ENCODE measurements at places on chromosomes 2 and 18.

DNA sequence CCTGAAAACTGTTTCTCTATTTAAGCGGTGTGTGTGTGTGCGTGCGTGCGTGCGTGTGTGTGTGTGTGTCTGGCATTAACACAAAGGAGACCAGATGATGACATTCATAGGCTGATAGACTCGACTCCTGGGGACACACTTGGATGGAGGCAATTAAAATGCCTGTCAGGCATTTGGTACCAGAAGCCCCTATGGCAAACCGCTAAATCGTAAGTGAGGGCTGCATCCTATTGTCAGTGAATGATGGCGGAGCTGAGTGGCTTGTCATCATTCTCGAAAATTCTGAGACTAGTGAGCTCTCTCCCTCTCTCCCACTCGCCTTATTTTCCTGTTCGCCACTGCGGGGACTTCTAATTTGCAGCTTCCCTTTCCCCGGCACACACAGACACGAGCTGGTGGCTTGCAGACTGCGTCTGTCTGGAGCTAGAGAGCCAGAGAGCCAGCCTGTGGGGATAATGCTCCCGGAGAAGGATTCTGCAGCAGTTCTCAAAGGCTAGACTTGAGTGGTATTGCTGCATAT lies 155.4 kb downstream of the MAP2 start:
- no peak for DNase-seq

DNA sequence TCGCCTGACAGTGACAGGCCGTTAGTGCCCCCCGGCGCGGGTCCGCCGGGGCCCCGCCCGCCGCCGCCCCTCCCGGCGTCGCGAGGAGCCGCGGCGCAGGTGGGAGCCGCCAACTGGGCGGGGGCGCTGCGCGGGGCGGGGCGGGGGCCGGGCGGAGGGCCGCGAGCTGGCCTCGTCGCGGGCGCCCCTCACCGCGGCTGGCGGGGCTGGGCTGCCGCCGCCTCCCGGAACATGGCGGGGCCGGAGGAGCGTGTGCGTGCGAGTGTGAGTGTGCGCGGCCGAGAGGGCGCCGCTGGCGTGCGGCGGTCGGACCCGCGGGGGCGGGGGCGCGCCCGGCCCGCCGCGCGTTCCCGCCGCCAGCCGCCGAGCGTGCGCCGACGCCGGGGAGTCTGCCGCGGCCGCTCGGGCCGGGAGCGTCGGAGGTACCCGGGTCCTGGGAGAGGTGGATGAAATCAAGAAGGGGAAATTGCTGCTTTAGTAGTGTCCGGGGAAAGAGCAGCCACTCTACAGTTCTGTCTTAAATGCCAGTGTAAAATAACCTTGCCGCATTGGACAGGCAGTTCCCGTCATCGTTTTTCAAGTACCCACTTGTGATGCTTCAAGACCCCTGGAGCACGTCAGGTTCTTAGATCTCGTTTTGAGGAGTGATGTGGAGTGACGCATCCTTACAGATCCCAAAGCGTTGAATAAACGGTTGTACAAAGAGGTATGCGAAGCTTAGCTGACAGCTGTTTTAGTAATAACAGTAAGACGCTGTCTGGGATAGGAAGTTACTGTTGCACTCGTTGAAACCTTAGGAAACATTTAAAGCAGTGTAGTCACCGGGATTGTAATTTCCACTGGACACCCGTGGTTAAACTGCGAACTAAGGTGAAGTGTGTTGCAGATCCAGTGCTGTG lies 836 bp downstream of the ANKRD12 start:
- peak; percentile 81 for DNase-seq

GRCh38 chr18:54004828-54005227 lies 219.6 kb downstream of the MBD2 start:
- no peak for DNase-seq

- peak; percentile 7 for DNase-seq
Observed at GRCh38 chr18:38545071-38545470, 979.5 kb upstream of the CELF4 start.

GRCh38 chr2:235088496-235088921 lies 136.7 kb downstream of the SH3BP4 start:
- no peak for DNase-seq

DNA sequence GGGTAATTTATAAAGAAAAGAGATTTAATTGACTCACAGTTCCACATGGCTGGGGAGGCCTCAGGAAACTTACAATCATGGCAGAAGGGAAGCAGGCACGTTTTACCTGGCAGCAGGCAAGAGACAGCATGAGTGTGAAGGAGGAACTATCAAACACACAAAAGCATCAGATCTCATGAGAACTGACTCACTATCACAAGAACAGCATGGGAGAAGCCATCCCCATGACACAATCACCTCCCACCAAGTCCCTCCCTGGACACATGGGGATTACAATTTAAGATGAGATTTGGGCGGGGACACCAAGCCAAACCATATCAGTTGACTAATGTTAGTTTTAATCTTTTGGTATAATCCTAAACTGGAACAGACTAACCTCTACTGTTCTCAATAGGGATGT lies 49.1 kb upstream of the CPO start:
- DNase-seq: no peak

DNA sequence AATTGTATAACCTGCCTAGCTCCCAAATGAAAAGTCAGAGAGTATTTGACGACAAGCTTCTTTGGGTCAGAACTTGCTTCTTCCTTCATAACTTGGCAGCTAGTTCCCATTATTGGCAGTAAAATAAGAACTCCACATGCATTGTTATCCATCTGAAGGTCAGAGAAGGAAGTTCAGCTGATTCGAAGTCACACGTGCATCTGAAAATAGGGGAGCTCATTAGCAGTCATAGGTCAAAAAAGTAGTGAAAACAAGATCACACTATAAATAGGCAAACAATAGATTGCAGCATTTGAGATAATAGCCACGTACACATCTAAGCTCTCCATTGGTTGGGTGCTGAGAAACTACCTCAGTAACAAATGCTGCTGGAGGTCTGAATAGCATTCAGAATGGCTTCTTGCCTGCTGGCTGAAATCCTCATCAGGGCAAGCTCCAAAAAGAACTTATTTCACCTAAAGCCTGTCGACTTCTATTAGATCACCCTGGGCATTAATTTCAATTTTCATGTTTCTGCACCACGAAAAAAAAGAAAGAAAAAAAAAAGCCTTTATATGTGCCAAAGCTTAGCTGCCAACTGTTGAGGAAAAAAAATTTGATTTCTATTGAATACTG lies 1492.9 kb upstream of the CELF4 start:
- DNase-seq: no peak

GRCh38 chr2:189350540-189351209 lies 90.6 kb upstream of the WDR75 start:
- DNase-seq: no peak

GRCh38 chr2:179297927-179298326 lies 33.3 kb upstream of the SESTD1 start:
- no peak for DNase-seq

- DNase-seq: no peak
Observed at GRCh38 chr18:45378933-45379332, 236.3 kb upstream of the SLC14A2 start.

- peak; percentile 19 for DNase-seq
Observed at GRCh38 chr2:20291106-20291564, 59.5 kb downstream of the PUM2 start.

DNA sequence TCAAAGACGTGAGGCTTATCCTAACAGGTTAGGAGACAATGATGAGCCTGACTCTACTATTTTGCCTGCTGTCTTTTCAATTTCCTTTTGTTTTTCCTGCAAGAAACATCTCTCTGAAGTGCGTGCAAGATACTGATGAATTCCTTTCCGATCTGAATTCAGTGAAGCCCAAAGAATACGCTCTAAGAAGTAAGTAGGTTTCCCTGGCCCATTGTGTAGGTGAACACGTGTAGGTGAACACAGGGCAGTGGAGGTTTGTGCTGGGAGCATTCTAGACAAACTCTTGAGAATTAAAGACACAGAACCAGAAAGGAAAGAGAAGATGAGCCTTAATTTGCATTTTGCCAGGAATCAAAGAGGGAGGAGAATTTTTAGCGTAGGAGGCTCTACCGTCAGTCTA lies 132.0 kb downstream of the ZNF532 start:
- no peak for DNase-seq

DNA sequence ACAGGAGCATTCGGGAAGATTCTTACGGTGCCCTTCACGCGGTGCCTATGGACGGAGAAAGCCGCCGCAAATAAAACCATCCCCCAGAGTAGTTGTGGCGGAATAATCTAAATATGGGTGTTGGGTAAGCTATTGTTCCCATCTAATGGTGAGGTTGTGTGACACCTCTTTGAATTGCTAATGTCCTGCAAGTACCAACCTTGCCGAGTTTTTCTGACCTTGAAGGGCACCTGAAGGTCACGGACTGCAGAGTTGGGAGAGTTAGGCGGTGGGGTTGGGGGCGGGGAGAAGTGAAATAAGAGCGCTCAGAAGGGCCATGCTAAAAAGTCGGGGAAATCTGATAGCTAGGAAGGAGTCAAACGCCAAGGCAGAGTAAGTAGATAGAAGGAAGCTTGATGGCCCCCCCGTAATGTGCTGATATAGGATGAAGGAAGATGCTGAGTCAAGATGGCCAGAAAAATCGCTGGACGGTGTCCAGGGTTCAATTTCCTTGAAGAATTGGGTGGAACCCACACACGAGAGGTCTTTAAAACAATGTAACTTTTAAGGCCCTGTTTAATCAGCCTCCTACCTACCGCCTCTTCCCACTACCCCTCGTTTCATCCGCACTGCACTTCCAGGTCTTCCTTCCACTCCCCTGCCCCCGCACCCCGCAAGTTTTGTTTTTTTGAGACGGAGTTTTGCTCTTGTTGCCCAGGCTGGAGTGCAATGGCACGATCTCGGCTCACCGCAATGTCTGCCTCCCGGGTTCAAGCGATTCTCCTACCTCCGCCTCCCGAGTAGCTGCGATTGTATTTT lies 600 bp downstream of the KATNAL2 start:
- no peak for DNase-seq

GRCh38 chr18:48036226-48036625 lies 105.8 kb upstream of the SMAD2 start:
- DNase-seq: no peak

DNA sequence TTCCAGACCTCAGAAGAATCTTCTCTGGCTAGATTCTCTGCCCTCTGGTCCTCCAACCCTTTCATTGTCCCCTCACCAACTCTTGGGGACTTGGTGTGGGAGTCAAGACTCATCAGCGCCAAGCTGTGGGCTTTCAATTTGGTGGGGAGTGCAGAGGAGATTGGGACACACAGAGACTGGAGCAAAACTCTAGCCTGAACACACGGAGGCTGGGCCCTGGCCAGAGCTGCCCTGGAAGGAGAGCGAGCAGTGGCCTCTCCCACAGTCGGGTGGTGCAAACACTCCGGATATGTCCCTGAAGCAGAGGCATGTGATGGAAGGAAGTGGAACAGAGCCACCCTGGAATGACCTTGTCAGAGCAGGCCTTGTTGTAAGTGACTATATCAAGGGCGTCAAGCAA lies 8.7 kb upstream of the SOX11 start:
- DNase-seq: no peak

DNA sequence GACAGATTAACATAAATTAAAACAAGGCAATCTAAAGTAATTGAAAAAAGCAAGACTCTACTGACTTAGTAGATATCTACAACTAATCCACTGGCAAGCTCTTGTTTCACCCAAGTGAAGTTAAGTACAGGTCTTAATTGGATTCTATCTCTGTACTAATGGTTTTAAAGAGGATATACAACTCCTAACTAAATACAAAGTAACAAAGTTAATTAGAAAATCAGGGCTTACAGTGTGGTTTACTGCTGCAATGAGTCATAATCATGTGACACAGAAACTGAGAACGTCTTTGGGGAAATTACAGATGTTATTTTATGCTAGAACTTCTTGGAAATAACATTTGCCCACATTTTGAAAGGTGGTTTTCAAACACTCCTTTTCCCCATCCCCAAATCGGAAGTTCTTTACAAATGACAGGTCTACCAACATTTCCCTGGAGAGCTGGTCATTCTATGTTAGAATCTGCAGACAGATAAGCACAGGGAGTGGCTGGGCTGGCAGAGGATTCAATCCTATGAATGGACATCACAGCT lies 245.3 kb downstream of the STK39 start:
- peak; percentile 6 for DNase-seq

DNA sequence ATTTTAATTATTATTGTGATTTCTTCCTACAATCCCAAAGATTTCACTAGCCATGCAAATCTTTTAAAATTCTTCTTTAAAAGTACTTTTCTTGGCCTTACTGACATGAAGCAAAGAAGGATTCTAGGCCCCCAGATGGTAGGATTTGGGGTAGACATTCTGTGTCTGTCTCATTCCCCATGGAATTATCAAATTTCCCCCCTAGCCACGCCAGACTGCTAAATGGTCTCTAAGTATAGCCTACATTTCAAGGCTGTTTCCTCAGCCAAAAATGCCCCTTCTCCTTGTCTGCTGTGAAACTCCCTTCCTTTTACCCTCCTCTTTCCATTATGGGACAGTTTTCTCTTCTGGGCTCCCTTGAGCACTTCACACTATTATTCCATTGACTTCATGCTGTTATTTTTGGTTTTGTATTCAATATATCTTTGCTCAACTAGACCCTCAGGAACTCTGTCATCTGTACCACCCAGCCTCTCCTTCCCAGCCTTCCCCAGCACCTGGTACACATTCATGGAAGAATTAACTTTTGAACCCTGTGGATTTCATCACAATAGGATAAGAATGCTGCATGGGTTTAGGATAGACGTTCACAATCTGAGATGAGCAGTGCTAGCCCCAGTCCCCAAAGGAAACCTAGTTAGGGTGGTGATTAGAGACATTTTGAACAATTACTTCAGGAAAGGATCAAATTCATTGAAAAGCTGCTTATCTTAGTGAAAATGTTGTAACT lies 21.5 kb upstream of the CYP1B1 start:
- DNase-seq: no peak

DNA sequence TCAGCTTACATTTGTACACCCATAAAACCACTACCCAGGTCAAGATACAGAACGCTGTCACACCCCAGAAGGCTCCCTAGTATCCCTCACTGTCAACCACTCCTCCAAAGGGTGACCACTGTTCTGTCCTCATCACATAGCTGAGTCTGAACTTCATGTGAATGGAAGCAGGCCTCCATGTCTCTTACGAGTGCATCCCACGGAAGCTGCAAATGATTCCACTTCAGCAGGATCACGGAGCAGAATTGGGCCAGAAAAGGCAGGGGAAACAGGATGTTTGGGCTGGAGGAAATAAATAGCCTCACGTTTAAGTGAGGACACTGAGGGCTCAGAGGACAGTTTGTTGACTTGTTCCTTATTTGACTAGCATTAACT lies 38.4 kb downstream of the LBH start:
- no peak for DNase-seq

GRCh38 chr18:75200605-75201280 lies 8.2 kb downstream of the PTGR3 start:
- DNase-seq: no peak

- no peak for DNase-seq
Observed at GRCh38 chr2:45794134-45794617, 142.7 kb downstream of the PRKCE start.

- DNase-seq: no peak
Observed at GRCh38 chr18:43797347-43797746, 520.1 kb upstream of the SYT4 start.

DNA sequence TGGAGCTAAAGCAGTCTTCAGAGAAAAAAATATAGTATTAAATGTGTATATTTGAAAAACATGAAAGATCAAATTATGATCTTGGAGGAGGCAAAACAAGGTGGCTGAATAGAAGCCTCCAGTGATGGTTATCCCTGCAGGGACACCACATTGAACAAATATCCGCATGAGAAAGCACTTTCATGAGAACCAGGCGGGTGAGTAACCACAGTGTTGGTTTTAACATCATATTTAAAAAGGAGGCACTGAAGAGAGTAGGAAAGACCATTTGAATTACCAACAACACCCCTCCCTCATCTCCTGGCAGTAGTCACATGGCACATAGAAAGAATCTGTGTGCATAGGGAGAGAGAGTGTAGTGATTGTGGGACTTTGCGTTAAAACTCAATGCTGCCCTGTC lies 759.6 kb upstream of the NRXN1 start:
- DNase-seq: no peak
